Activated naive CD4-positive, alpha-beta T cell treated with Interleukin-2 at 50 U/mL for 16 hours (primary cell): ENCODE measurements at places on chromosomes 3 and 15.

DNA sequence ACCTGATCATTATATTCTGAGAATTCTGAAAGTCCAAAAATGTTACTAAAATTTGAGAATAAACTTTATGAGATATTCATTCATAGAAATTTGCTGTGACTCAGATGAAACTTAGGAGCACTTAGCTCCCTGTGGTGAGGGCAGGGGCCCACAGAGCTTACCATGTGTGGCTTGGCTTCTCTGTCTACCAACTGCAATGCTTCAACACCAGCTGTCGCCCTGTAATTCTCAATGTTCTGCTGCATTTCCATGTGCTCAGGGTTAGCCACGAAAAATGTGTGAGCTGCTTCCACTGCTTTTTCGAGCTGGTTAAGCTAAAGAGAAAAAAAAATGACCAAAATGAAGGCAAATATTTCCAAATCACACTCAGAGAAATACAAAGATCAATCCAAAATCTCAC lies 125.6 kb downstream of the P3H2 start:
- DNase-seq, result no peak

DNA sequence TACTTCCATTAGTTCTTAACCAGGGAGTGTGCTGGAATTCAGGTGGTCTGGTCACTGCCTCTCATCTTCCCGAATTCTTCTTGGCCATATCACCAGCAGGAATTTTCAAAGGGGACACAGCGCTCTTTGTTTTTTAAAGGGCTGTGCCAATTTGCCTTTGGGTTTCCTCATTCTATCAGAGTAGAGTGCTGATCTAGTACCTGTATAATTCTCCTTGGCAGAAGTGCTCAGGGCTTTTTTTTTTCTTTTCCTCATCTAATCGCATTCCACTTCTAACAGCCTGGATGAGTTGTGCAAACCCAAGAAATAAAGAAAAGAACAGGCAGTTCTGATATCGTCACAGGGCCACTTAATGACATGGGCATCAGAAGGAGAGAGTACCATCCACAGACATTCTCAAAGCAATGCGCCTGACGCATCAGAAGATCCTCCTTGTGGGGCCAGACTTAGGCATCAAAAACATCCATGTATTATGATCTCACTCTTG lies 121.0 kb downstream of the ASB7 start:
- no peak for DNase-seq

DNA sequence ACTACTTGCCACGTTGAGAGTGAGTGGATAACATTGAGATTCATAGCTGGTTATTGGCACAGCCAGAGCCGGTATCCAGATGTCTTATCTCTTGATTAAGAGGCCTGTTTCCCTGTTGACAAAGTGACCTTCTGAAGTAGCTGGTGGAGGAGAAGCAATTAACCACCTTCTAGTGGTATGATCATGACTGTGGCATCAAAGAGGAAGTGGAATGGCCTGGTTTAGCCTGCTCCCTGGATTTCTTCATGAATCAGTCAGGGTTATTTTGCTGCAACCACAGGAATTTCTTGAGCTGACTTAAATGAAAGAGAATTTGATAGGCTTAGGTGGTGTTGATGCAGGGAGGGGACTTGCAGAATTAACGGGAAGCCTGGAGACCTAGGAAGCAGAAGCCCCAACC lies 398.3 kb downstream of the MFSD1 start:
- no peak for DNase-seq

DNA sequence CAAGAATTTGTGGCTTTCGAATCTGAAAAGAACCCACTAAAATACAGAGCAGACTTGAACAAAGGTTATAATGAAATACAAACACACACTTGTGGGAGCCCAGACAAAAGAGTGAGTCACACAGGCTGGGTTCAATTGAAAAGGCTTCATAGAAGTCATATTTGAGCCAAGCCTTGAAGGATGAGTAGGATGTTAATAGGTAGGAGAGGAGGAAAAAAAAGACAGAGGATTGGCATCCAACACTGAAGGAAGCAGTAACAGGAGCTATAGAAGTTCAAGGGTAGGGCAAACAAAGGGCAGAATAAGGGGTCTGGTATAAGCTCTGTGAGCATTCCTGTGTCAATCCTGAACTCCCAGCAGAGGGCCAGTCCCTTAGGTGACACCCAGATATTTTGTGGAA lies 325.4 kb downstream of the FOXP1 start:
- DNase-seq, result no peak

GRCh38 chr3:66450390-66451022 lies 50.3 kb downstream of the LRIG1 start:
- no peak for DNase-seq

- no peak for DNase-seq
Measured at GRCh38 chr3:124833710-124834332, 53.3 kb downstream of the ITGB5 start.

GRCh38 chr3:126130081-126130855 lies 46.3 kb upstream of the SLC41A3 start:
- no peak for DNase-seq

GRCh38 chr15:53197426-53197839 lies 407.3 kb upstream of the ONECUT1 start:
- peak; percentile 6 for DNase-seq

DNA sequence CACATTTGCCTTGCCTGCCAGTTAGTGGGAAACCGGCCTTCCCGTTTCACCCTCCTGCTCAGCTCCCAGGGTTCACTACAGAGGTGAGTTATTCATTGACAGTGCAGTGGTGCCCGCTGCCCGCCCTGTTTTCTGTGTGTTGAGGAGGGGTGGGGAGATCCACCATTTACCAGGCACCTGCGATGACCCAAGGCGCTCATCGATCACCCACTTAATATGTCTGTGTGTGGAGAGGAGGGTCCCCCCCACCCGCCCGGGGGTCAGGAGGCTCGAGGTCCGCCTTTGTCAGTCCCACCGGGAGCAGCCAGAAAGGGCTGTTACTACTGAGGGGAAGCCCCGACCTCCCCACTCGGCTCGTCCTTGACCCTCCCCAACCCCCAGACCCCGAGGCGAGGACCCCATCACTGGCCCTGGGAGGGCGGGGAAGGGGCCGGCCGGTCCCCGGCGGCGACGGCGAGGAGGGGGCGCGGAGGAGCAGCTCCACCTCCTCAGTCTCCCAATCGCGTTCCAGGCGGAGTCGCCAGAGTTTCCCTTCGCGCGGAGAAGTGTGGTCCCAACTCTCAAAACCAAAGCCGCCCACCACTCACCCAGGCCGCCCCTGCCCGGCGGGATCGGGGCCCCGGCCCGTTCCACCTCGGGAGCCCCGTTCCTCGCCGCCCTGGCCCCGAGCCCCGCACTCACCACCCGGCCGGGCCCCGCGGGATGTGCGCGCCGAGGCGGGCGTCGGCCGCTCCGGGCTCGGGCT lies 1.1 kb downstream of the PLXNB1 start:
- peak; percentile 12 for DNase-seq

GRCh38 chr3:195274259-195274966 lies 3.5 kb upstream of the XXYLT1 start:
- DNase-seq, result no peak

DNA sequence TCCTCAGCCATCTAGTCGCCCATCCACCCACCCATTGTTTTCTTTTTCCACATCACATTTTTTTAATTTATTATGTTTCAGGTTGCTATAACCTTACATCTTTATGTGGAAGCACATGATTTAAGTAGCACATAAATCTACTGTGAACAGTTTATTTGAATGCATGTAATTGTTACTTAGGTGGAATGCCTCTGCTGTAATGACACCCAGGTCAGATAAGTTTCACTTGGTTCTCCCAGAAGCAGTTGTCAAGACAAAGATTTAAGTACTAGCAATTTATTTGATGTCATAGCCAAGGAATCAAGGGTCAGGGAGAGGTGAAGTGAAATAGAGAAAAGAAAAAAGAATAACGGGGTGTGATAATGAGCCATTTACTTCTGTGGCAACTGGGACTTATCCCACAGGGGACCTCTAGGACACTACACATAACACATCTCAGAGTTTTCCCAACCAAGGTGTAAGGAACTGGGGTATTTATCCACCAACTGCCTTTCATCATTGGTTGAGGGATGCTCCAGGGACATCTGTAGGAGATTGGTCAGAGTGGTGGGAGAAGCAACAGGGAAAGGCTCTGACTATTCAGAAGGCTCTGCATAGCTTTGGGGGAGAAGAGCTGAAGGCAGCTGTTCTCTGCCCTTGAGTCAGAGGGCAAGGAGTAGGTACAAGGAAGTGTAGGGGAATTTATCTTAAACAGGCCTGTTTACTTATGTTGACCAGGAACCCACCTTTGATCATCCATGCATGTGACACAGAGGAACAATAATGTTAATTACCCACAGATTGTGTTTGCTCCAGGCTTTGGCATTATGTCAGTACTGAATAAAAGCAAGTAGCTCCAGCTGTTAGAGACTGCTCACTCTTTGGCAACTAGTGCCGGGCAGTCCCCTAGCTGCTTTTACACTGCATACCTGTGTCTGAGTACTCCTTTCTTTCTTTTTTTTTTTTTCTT lies 94.8 kb downstream of the CD200R1L start:
- DNase-seq, result no peak

DNA sequence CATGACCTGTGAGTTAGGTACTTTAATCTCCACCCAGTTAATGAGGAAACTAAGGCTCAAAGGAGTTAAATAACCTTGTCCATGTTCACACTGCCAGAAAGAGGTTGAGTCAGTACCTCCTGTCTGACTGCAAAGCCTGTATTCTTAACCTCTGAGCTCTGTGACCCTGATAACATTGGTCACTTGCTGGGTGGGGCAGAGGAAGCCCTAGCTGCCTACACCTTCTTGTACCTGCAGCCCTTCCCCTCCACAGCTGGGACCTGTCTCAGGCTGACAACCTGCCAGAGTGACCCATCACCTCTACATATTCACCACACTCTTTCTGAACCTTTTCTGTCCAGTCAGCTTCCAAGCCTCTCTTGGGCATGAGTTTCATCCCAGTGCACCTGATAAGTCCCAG lies 106.1 kb upstream of the HES1 start:
- DNase-seq, result no peak

DNA sequence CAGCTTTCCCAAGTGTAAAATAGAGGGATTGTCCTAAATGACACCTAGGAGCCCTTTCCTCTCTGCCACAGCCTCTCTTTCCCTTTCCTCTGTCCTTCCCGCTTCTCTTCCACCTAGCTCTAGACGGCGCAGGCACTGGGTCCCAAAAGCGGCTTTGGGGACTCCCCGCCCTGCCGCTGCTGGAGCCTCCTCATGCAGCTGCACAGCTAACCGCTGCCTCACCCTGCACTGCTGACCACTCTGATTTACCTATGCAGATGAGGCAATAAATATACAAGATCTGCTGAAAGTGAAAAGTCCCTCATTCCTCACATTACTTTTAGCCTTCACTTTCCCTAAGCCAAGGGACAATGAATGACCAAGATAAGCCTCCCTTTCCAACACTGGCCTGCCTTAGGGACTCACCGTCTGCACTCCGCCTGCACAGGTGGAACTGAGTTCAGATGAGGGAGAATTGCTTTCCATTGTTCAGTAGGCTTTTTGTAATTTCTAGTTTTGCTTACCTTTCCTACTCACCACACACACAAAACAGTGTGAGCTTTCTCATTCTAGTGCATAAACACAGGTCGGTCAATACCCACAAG lies 197.5 kb upstream of the BCL6 start:
- no peak for DNase-seq

DNA sequence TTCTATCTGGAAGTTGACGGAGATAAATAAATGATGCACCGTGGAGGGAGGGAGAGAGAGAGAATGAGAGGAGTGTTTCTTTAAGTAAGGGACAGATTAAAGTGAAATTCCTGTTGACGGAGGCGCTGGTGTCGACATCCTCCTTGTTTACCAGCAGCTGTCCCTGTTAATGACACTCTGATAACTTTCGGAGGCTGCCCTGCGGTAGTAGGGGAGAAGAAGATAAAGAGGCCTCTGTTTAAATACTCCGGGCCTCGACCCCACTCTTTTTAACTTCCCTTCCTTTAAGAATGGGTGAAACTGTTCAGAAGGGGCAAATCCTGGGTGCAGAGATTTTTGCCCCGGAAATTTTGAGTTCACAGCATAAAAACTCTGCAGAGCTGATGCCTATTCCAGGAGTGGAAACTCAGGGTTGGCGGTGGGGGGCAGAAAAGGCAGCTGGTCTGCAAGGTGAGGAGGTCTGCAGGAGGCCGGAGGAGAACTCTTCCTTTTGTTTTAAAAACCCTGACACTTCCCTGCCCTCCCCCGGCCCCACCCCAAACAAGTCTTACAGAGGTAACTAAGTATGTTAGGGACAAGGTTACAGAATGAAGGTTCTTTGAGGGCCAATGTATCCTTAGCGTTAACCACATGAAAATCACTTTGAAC lies 276.6 kb upstream of the NR2F2 start:
- no peak for DNase-seq

- no peak for DNase-seq
Measured at GRCh38 chr15:77039848-77040247, 31.1 kb downstream of the TSPAN3 start.

DNA sequence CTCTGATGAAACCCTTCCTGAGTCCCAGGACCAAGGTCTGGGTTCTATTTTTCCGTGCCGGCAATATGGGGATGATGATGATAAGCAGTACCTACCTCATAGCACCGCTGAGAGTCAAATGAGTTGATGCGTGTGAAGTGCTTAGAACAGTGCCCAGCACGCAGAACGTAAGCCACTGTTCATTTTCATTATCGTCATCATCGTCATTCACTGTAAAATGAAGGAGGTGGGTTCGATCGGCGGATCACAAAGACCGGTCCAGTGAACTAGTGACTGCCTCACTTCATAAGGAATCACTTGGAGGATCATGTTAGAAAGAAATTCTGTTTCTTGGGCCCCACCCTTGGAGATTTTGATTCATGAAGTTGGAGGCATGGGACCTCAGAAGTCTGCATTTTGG lies 44.3 kb downstream of the RLBP1 start:
- no peak for DNase-seq

- no peak for DNase-seq
Measured at GRCh38 chr15:85681386-85681785, 113.3 kb downstream of the KLHL25 start.

DNA sequence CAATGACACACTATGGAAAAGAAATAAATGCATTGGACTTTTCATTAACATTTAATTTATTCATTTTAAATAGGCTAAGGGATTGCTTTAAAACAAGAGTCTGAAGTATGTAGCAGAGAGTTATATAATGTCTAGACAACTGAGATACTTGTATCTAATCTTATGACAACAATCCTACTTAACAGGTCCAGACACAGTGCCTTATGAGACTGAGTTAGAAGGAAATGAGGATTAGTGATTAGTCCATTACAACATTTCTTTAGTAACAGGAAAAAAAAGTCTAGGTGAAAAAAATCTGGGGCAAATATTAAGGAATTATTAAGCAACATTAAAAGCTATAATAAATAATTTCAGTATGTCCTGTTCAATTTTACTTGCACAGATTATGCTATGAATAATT lies 140.6 kb downstream of the MEIS2 start:
- DNase-seq, result no peak
